ENCODE measurements at places on chromosomes 6 and 20.

- DNase-seq = no peak
Observed at GRCh38 chr6:144955859-144956258, 670.7 kb downstream of the UTRN start.

DNA sequence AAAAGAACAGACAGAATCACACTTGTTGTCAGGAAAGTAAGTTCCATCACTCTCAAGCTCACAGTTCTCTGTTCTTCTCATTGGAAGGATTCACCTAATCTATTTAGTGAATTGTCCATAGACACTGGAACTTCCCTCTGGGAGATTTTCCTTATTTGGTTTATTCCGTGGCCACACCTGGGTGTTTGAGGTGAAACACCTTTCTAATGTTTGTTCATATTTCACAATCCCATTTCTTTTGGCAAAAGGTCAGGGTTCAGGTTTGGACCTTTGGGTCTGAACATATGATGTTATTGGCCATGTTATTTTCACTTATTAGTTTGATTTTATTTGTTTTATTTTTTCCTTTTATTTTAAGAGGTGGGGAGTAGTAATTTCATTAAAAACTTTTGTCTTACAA is 4.0 kb downstream of the MAS1L start:
- no peak for DNase-seq

DNA sequence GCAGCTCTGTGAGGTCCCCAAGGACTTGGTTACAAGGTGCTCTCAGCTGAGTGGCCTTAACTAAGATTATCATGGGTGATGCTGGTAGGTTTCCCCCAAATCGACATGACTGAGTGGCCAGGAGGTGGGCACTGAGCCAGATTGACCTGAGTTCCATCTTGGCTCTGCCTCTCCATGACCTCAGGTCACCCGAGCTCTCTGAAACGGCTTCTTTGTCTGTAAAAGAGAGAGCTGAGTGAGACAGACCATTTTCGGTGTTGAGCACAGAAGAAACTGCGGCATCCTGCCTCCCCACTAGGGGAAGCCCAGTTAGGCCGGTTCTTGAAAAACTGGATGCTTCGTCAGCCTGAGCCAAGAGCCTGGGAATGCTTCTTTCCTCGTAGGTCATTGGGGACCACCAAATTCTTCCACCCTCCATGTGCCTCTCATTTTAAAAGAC is 14.1 kb upstream of the STX16 start:
- DNase-seq = no peak

DNA sequence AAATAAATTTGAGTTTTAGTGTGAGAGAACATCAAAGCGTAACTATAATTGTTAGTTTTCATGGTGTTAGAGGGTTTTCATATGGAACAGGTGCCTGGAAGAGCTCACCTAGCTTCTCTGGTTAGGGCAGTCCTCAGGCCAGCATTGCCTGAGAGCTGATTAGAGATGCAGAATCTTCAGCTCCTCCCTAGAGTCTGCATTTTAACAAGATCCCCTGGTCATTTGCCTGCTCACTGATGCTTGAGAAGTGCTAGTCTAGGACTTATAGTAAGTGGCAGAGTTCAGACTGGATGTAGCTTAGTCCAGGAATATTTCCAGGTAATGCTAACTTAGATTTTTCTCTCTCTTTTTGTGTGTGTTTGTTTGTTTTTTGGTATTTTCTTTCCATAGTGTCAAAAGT is 21.7 kb upstream of the SMIM26 start:
- no peak for DNase-seq

DNA sequence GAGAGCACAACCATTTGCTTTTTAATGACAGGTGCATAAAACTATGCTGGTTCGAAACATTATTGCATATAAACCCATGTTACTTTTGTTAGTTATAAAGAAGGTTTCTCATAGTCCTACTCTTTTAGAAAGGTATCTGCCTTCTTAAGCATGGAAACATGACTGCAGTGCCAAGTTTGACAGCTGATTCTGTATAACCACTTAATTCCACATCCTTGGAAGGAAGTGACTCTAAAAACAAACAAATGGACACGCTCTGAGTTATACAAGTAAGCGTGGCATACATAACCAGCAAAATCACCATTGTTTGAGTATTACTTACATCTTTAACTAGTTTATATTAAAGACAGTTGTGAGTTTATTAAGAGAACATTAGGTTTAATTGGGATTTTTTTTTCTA is 125.0 kb upstream of the HDGFL1 start:
- no peak for DNase-seq

- no peak for DNase-seq
Observed at GRCh38 chr6:104322841-104323240, 536.9 kb downstream of the HACE1 start.

GRCh38 chr6:119079283-119079809 is 882 bp upstream of the FAM184A start:
- no peak for DNase-seq

- DNase-seq = no peak
Observed at GRCh38 chr20:31717478-31718201, 5.0 kb downstream of the BCL2L1 start.

- no peak for DNase-seq
Observed at GRCh38 chr6:139519571-139520031, 145.2 kb upstream of the CITED2 start.

GRCh38 chr6:162999575-163000285 is 272.0 kb downstream of the PACRG start:
- DNase-seq = no peak

GRCh38 chr20:59827138-59828056 is 106.0 kb downstream of the SYCP2 start:
- DNase-seq = no peak

DNA sequence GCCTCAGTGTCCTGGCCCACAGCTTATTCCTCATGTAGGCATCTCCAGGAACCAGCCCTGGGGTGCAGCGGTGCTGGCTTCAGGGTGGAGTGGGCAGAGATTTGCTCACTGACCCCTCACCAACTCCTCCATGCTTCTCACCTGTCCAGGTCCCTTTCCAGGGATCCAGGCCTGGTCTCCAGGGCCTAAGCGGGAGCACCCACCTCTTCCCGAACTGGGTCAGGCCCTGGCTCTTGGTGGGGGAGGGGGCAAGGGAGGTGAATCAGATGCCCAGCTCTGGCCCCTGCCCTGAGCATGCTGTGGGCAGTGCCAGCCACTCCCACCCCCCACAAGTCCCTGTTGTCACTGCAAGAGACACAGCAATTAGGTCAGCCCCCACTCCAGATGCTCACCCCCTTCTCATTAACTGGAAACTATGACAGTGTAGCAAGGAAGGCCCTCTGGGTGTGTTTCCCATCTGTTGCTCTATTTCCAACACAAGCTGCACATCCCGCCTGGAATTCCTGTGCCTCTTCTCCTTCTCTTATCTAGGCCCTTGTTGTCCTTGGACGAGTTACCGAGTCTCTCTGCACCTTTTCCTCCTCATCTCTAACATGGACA is 37.0 kb downstream of the MDFI start:
- no peak for DNase-seq

DNA sequence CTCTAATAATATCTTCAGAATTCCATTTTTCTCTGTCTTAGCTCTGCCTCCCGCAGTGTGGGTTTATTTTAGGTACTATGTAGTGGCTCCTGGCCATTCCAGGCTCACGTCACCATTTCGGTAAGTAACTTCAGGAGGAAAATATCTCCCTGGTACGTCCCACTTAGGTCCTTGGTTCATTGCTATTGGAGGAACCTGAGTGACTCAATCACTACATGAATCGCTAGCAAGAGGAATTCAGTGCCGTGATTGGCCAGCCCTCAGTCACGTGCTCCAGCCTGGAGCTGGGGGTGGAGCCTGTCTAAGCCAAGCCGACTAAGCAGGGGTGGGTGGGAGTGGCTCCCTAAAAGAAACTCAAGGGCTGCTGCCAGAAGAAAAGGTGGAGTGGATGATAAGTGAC is 67.3 kb upstream of the E2F3 start:
- DNase-seq = no peak

DNA sequence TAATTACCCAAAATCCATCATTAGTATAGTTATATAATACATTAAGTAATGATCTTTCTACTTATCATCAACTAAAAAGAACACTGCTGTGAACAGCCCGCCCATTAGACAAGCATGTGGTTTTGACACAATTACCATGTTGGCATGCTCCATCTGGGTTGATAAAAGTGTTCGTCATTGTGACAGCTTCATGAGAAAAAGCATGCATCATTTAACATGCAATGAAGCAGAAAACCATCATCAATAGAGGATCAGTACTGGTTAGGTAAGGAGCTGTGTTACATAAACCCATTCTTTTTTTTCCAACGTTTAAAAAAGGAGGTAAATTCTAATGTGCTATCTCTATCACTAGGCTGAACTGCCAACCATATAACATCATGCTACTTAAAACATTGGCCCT is 101.9 kb downstream of the EPB41L2 start:
- DNase-seq = no peak

DNA sequence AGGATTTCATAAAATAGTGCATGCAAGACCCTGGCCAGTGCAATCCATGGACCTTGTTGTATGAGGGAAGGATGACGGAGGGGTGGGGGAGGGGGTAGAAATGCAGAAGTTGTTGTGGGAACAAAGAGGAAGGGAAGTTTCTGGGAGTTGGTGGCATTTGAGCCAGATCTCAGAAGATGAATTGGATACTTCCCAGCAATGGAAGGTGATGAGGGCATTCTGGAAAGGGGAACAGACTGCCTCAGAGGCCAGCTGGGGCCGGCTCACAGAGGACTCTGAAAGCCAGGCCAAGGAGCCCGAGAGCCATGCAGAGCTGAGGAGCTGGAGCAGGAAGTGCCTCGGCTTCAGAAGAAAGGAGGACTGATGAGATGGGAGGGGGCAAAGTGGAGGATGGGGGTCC is 2.7 kb downstream of the TMEM74B start:
- no peak for DNase-seq

DNA sequence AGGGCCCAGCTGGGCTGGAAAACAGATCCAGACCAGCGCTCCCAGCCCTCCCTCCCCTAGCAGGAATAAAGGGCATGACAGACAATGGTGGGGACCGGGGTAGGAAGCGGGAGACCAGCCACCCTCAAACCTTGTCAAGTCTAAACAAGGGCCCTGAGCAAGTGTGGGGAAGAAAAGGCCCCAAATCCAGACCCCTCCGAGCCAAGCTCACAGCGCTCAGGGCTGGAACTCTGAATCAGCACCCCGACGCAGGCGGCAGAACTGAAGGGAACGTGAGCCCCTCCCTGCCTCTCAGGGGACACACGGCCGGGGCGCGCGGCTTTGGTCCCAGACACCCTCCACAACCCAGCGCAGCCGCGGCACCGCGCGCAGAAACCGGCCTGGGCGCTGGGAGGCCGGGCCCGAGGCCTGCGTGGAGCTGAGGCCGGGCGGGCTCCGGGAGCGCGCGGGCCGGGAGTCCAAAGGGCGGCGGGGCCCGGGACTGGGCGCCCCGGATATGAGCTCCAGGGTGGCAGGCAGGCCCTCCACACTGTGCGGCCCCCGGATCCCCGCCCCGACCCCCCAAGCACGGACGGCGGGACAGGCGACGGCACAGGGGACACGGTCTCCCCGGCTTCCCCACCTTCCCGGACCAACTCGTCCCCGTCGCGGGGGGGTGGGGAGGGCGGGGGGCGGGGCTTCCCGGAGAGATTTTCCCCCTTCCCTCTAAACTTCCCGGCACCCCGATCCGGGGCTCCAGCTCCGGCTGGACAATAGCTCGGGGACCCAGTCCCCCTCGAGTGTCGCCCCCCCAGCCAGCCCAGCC is 641 bp downstream of the TEAD3 start:
- no peak for DNase-seq

DNA sequence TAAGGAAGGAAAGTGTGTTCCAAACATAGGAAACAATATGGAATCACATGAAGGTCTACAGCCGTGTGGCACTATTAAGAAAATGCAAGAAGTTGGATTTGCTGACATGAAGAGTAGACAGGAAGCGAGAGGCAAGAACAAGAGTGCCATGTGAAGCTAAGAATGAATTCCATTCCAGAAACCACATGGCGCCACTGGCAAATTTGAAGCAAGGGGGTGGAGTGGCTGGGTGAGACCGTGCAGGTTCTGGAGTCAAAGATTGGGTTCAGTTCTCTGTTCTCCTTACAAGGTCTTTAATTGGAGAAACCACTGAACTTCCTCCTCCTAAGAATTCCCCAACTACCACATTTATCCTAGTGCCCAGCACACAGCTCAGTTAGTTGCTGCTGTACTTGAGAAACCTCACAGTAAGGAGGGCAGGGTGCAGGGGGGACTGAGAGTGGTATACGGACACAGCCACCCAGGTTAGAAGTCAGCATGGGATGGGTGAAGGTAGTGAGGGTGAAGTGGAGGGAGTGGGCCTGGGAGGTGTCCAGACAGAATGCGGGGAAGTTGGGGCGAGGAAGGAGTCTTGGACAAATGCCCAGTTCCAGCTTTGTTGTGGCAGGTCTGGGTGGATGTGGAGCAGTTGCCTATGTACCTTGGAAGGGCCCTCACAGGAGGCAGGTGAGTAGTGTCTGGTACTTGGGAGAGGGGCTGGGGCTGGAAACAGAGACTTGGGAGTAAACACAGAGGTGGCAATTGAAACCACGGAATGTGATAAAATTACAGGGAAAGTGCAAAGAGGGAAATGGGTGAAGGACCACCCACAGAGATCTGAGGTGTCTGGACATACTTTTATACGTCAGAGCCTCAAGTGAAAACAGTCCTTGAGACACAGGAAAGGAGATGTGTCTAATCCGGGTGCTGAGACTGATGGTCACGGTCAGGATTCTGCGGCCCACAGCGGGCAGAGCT is 14.3 kb downstream of the LYRM4 start:
- no peak for DNase-seq

DNA sequence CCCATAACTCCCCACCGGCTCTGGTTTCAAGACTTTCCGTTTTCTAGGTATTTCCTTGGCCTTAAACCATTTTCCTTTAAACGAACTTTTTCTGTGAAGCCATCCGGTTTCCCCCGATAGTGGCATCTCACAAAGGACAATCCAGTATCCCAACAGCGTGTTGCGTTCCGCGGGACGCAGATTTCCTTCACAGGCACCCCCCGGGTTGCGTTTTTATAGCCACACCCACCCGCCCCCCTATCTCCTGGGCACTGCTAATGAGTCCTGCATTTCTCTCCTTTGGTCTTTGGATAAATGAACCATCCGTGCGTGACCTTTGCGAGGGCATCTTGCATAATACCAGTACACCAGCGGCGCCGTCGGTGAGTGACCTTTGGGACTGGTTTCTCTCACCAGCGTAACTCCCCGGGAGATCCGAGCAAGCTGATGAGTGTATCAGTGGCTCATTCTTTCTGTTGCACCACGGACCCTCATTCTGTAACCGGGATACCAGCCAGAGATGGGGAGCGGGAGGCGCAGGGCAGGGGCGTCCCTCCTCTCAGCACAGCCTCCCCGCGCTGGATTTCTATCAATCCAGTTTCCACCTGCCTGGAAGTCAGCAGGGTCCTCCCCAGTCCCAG is 586 bp upstream of the NQO2 start:
- no peak for DNase-seq

GRCh38 chr6:120202878-120203277 is 853.3 kb upstream of the MAN1A1 start:
- DNase-seq = no peak

DNA sequence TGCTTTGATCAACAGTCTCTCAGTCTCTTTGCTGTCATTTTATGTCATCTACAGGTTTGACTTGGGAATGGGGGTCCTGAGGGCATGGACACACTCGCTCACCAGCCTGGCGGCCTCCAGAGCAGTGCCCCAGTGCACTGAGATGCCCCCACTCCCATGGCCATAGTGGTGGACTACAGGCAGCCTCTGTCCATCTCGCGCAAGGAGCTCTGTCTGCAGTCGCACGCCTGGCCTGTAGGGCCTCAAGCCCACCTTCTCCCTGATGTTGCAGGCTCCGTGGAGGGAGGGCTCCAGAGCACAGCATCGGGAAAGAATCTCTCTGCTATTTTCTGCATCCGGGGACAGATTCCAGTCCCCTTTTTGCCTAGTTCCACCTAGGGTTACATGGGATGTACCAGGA is 22.6 kb downstream of the DDO start:
- DNase-seq = no peak
